ENCODE measurements at places on chromosomes 5 and 9. TPM values are rescaled to one million over a fixed set of nuclear protein-coding genes. Genes with fewer than 3 reads are reported as not detected.

- no peak for DNase-seq
Observed at GRCh38 chr5:5178136-5178535, 38.0 kb downstream of the ADAMTS16 start.

The SLC4A9 gene
- polyA plus RNA-seq = 0.28 TPM

GRCh38 chr5:34867660-34868059, 28.7 kb downstream of the TTC23L start:
- no peak for DNase-seq

- peak; percentile 61 for DNase-seq
Observed at GRCh38 chr5:172110260-172110815, 77.7 kb downstream of the STK10 start.

- DNase-seq = no peak
Observed at GRCh38 chr5:44565360-44565759, 176.1 kb upstream of the FGF10 start.

DNA sequence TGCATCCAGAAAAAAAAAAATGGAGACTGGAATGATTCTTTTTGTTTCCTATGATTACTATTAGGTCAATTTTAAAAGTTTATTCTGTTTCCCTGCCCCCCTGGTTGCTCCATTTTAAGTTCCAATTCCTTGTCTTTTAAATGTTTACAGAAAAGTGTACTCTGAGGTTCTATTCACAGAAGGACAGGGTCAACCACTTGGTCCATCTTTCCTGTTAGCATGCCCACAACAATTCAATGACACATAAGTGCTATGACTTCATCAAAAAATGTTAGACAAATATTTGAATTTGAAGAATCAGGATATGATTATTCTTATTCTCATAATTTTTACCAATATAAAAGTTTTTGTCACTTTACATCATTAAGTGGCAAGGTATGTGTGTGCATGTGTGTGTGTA, 123.7 kb downstream of the PDE4D start:
- no peak for DNase-seq

The DMRT3 gene
- polyA plus RNA-seq = not detected

The PALM2AKAP2 gene
- polyA plus RNA-seq = not detected

The SLC23A1 gene
- polyA plus RNA-seq = not detected

DNA sequence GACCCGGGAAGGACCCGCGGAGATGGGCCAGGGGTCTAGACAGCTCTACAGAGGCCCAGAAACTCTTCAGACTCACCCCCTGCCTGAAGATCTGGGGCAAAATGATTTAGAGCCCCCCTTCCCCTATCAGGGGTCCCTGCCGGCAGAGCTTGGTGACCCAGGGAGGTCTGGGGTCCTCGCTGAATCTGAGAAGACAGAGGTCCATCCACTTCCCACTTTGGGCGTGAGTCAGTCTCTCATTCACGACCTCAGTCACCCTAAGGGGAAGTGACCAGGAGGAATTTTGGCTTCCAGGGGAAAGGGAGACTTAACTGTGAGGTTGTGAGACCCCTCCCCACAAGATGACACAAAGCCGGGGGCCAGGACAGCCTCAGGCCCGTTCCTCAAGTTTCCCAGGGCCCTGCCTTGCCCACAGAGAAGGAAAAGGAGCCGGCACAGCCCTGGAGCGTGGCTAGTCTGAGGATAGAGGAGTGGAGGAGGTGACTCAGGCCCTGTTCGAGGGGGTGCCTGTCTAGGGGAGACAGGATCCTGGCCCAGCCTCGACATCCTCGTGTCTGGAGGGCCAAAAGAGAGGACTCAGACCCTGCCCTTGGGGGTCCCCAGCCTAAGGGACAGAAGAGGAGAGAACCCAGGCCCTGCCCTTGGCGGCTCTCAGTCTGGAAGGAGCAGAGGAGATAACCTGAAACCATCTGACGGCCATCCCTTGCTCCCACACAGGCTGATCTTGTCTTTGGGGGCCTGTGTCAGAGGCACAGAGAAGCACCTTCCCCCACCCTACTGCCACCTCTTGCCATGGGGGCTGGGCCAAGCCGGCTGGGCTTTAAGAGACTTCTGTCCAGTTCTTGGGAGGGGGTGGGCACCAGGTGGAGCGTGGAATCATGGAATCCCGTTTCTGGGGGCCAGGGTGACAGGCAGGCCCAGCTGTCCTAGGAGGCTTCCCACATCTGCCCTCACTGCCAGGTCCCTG, 889 bp downstream of the PDLIM4 start:
- DNase-seq = peak; percentile 33

DNA sequence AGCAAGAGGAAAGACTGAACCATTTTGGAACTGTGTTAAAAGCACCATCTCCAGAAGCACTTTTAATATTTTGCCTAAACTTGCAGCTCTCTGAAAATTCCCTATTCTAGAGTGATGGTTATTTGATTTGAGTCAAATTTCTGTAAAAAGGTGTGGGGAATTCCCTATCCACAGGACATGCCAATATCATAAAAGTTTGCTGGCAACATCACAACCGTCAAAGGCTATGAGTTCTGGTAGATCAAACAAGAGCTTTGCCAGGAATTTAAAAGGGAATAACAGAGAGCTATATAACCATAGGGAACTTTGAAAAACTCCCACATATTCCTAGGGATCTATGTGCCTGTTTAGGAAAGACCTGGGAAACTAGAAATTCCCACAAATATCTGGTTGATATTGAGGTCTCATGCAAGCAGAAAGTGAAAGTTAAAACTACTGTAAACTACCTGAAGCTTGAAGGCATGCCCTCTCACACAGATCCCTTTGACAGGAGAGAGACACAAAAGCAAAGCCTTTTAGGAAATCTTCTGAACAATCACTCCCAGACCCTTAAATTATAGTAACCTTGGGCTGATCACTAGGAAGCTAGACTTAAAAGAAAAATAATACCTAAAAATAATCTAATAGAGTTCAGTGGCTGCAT, 549.9 kb downstream of the ANXA1 start:
- DNase-seq = no peak

DNA sequence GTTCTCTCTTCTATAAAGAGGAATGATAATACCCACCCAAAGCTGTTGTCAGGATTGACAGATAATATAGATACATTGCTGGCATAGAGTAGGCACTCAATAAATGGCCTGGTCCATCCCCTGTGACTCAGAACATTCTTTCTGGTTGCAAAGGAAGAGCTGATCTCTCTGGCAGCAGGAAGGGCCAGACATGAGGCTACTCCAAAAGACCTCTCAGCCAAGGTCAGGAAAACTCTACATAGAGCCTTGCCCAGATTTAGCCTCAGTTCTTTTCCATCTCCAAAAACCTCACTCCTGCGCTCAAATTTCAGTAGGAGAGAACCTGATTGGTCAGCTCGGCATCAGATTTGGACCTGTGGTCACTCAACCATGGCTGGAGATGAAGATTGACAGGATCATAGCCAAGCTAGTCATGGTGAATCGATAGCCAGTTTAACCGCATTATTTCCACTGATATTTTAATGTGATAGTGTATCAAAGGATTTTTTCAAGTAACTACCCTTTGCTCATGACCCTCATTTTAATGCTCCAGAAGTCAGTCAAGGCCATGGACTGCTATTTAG, 319.6 kb downstream of the DRD1 start:
- DNase-seq = no peak

The RGS3 gene
- 9.1 TPM for polyA plus RNA-seq

GRCh38 chr5:10202089-10202910, 47.4 kb downstream of the ATPSCKMT start:
- DNase-seq = no peak

The ENTREP1 gene
- polyA plus RNA-seq = not detected

DNA sequence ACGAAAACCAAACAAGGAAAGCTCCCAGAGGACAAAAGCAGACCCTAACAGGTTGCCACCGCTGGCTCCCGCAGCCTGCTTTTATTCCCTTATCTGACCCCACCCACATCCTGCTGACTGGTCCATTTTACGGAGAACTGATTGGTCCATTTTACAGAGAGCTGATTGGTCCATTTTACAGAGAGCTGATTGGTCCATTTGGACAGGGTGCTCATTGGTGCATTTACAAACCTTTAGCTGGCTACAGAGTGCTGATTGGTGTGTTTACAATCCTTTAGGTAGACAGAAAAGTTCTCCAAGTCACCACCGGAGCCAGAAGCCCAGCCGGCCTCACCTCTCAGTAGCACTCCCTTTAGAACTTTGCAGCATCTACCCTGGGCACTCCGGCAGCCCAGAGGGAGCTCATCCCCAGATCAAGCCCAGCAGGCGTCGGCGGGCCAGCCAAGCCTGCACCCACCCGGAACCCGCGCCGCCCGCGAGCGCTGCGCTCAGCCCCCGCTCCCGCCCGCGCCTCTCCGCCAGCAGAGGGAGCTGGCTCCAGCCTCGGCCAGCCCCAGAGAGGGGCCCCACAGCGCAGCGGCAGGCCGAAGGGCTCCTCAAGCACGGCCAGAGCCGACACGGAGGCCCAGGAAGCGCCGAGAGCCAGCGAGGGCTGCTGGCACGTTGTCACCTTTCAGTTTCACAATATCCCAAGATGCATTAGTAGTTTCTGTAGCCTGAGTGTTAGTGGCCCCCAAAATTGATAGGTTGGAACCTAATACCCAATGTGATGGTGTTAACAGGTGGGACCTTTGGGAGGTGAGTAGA, 35.3 kb upstream of the CLPTM1L start:
- peak; percentile 39 for DNase-seq

The CEL gene
- not detected for polyA plus RNA-seq

DNA sequence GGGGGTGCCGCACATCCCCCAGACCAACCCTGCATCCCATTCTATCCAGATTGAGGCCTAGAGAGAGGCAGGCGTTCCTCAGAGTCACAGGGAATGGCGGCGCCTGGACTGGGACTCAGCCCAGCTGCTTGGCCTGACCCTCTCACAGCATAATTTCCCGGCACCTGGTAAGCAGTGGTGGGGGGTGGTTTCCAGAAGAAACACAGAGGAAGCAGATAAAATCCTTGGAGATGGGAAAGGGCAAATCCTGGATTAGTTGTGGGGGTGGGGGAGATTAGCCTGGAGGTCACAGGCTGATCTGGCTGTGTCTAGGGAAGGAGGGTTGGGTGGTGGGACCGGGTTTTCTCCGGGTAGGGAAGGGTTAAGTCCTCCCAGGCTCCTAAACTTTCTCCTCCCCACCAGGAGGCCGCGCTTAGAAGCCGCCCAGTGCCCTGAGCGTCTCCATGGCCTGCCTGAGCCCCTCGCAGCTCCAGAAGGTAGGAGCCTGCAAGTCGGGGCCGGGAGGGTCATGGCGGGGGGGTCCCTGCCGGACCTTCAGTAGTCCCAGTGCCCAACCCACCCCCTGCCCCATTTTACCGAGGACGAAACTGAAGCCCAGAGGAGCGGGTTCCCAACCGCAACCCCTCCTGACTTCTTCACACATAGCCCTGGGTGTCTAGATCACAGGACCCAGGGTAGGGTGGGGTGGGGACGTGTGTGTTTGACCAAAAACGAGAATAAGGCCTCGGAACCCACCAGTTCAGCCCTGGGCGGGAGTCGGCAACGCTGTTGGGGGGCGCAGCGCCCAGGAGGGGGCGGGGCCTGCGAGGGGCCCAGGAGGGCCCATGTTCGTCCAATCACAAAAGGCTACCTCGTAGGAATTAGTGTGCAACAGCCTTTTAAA, 1.3 kb downstream of the PHYHD1 start:
- no peak for DNase-seq

The SPINK7 gene
- polyA plus RNA-seq = not detected

- no peak for DNase-seq
Observed at GRCh38 chr5:3056866-3057265, 305.4 kb upstream of the IRX2 start.

DNA sequence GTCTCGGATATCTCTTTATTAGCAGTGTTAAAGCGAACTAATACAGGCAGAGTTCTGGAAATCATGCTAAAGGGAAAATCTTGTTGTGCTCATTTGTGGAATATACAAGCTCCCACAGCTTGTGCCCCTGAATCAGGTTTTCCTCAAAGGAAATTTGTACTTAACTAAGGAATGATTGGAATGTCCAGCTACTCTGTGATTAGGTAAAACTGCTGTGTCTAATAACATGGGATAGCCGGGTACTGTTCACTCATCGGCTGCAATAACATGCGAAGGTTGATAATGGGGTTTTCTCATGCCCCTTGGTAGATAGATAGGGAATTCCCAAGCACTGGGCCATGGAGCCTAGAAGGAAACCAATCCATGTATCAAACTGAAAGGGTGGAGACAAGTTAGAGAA, 306.7 kb downstream of the NR2F1-AS1 start:
- no peak for DNase-seq

The OBP2B gene
- not detected for polyA plus RNA-seq

GRCh38 chr5:66498791-66499207, 97.4 kb upstream of the MAST4 start:
- no peak for DNase-seq

- DNase-seq = no peak
Observed at GRCh38 chr5:172418862-172419814, 35.2 kb downstream of the SH3PXD2B start.

The CBY3 gene
- not detected for polyA plus RNA-seq

DNA sequence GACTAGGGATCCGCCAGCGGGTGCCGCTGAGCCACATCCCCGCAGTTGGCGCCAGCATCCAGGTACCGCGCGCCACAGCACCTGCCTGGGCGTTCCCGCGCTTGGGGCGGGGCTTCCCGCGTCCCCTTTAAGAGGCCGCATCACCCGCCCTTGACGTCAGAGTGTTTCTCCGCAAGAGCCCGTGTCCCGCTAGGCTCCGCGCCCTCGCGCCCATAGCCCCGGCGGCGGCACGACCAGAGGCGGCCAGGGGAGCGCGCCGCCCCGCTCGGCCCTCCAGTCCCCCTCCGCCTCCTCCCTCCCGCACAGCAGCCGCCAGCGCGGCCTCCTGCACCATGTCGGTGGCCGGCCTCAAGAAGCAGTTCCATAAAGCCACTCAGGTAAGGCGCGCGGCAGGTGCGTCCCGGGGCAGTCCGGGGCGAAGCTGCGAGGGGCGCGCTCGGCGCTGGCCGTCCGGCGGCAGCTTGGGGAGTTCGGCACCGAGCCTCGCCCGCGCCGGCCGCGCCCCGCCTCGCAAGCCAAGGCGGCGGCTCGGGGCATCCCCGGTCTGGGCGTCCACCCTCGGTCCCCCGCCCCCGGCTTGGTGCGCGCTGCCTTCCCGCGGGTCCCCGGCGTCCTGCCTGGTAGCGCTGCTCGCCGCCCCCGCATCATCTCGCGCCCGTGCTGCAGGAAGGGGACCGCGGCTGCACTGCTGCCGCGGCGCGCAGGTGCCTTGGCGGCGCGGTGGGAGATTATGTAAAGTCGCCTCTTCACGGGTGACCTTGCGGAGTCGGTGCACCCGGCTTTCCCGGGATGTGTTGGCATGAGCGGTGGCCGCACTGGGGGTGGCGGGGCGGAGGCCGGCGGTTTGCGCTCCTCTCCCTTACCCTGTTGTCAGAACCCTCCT, at the start of gene SH3GL2:
SH3GL2 (plus strand) TSS at position 156 of the 883 bp plus-strand sequence.
- DNase-seq = no peak

- no peak for DNase-seq
Observed at GRCh38 chr9:78899006-78899405, 602.1 kb downstream of the PSAT1 start.

DNA sequence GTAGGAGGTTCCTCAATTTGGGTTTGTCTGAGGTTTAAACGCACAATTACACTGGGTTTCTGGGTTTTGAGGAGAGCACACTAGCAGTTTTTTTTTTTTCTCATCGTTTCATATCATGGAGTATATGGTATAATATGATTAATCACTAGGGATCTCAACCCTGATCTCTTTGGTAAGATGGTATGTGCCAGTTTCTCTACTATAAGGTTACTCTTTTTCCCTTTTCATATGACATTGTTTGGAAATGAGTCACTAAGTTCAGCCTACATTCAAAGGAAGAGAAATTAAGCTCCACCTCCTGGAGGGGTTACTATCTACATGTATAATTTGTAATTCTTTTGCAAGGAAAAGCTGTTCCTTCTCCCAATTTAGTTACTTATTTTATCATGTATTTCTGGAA, 35.2 kb downstream of the MTRR start:
- no peak for DNase-seq

The ACSL6 gene
- polyA plus RNA-seq = not detected

The ANXA2R gene
- polyA plus RNA-seq = 2.3 TPM

GRCh38 chr5:116516021-116516420, 58.6 kb downstream of the SEMA6A start:
- DNase-seq = no peak

Data from CD14-positive monocyte (primary cell).